ENCODE measurements at places on chromosomes 12 and 14.
A peak's percentile ranks its signal among the peaks of the same experiment; 100 is the strongest.

DNA sequence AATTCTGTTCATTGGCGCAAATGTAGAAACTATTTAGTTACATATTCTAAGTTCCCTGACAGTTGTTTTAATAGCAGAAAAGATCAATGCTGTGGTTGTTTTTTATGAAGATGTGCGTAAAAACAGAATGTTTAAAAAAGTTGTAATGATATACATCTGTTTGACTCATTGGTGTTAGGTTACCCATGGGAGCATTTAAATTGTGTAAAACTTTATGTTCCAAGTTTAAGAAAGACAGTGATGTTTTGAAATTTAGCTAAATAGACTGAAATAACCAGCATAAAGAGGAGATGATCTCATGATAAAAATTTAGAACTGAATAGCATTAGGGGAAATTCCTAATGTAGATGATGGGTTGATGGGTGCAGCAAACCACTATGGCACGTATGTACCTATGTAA lies 3.6 kb downstream of the PELI2 start:
- DNase-seq: no peak

- no peak for DNase-seq
Observed at GRCh38 chr12:8127138-8127537, 3.7 kb downstream of the CLEC4A start.

- no peak for DNase-seq
Observed at GRCh38 chr14:57785058-57785457, 80.8 kb downstream of the SLC35F4 start.

DNA sequence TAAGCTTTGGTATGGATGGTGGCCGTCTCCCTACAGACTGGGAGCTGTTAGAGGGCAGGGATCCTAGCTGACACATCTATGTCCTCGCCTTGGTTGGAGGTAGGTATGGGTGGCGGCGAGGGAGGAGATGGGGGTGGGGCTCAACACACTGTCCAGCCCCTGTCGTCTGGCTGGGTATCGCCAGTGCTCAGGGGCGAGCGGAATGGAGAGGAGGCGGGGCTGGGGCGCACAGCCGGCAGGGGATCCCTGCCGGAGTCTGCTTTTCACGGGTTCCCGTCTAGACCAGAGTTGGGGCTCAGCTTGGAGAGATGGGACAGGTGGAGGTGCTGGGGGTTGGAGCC lies 16.1 kb downstream of the TAMALIN start:
- no peak for DNase-seq

- peak; percentile 66 for DNase-seq
Observed at GRCh38 chr12:80154261-80154660, 54.9 kb downstream of the OTOGL start.

- DNase-seq: peak; percentile 96
Observed at GRCh38 chr12:6195665-6196535, 4.3 kb upstream of the CD9 start.

DNA sequence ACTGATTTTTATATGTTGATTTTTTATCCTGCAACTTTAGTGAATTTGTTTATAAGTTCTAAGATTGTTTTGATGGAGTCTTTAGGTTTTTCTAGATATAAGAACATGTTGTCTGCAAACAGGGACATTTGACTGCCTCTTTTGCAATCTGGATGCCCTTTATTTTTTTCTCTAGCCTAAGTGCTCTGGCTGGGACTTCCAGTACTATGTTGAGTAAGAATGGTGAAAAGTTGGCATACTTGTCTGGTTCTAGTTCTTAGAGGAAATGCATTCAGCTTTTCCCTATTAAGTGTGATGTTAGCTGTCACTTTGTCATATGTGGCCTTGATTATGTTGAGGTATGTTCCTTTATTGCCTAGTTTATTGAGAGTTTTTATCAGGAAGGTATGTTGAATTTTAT lies 68.1 kb downstream of the ERC1 start:
- no peak for DNase-seq
